ENCODE measurements at places on chromosomes 3 and 15.

GRCh38 chr3:141091426-141091825 lies 40.3 kb downstream of the SPSB4 start:
- DNase-seq, result no peak

DNA sequence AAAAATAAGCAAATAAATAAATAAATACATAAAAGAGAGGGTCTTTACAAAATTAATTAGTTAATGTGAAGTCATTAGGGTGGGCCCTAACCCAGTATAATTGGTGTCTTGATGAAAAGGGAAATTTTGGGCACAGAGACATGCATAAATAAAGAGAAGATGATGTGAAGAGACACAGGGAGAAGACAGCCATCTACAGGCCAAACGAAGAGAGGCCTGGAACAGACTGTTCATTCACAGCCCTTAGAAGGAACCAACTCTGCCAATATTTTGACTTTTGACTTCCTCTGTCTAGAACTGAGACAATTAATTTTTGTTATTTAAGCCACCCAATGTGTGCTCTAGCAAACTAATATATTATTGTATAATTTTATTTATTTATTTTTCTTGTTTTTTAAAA lies 29.6 kb upstream of the SELENOK start:
- DNase-seq, result no peak

GRCh38 chr3:194688200-194688740 lies 2.6 kb downstream of the FAM43A start:
- DNase-seq, result no peak

GRCh38 chr3:22627993-22628499 lies 575.1 kb upstream of the UBE2E2 start:
- no peak for DNase-seq

DNA sequence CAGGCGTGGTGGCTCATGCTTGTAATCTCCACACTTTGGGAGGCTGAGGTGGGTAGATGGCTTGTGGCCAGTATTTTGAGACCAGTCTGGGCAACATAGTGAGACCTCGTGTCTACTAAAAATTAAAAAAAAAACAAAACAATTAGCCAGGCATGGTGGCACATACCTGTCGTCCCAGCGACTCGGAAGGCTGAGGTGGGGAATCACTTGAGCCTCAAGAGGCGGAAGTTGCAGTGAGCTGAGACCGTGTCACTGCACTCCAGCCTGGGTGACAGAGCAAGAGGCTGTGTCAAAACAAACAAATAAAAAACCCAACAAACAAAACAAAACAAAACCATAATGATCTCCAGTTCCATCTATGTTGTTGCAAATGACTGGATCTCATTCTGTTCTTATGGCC lies 341.3 kb upstream of the CFAP20DC start:
- DNase-seq, result no peak

GRCh38 chr3:52895418-52895817 lies 1.9 kb downstream of the STIMATE start:
- peak; percentile 56 for DNase-seq

GRCh38 chr3:134054231-134054630 lies 24.5 kb upstream of the SLCO2A1 start:
- no peak for DNase-seq

DNA sequence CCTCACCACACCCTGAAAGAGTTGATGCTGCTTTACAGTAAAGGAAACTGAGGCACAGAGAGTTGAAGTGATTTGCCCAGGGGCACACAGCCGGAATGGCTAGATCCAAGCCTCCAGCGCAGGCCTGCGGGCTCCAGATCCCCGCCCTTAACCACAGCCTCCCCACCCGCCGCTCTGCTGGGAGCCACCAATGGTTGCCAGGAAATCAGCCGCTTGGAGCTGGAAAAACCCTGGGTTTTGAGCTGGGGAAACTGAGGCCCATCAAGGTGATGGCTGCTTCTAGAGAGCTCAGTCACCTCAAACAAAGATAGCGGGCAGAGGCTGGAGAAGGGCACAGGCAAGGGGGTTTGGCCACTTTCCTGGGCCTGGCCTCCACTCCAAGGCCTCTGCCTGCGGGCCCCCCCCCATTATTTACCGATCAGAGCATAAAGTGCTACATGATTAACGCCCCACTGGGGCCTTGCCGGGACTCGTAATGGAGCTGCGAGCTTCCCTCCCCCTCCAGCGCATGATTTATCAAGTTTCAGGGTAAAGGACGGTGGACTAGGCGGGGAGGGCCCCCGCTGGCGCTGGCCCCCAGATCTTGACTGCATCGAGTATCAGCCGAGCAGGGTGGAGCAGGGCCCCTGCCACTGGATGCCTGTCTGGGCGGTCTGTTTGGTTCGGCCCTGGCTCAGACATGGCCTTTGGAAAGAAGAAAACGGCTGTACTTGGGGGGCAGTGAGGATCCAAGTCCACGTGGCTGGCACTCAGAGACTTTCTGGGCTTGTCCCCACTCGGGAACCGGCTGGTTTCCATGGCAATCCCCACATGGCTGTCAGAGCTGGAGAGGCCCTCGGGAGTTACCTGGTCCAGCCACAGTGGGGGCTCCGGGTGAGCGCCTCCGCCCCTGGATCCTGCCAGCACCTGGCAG lies 9.1 kb downstream of the PLXND1 start:
- DNase-seq, result no peak

DNA sequence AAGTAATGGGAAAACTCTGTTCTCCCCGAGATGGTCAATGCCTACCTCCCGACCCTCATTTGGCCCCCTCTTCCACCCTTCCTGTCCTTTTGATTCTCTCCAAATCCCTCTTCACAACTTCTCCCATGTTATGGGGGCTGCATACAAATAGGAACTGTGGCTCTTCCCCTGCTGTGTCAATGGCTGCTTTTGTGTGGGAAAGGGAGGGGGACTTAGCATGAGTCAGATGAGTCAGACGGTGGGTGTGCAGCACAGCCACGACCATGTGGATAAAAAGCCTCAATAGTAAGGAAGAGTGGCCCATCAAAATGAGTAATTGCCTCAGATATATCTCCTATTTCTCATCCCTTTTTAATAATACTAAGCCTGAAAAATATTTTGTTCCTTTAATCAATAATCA lies 31.9 kb downstream of the SPATA16 start:
- DNase-seq, result no peak

- no peak for DNase-seq
Measured at GRCh38 chr3:52798376-52798977, 3.9 kb downstream of the ITIH3 start.

DNA sequence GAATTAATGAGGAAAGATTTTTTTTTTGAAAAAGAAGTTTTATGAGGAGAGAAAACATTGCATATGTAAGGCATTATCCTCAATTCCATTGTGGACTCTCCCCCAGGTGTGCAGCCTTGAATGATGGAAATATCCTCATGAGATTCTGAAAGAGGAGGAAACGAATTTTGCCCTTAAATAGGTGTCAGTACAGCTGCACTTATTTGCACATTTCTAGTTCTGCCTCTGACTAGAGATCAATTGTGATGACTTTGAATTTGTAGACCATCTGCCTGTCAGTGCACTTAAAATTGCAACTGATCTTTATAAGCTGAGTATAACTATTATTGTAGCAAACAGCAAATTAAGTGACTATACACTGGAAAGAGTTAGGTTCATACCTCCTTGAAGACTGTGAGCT lies 141.8 kb downstream of the UBE2E2 start:
- DNase-seq, result no peak

DNA sequence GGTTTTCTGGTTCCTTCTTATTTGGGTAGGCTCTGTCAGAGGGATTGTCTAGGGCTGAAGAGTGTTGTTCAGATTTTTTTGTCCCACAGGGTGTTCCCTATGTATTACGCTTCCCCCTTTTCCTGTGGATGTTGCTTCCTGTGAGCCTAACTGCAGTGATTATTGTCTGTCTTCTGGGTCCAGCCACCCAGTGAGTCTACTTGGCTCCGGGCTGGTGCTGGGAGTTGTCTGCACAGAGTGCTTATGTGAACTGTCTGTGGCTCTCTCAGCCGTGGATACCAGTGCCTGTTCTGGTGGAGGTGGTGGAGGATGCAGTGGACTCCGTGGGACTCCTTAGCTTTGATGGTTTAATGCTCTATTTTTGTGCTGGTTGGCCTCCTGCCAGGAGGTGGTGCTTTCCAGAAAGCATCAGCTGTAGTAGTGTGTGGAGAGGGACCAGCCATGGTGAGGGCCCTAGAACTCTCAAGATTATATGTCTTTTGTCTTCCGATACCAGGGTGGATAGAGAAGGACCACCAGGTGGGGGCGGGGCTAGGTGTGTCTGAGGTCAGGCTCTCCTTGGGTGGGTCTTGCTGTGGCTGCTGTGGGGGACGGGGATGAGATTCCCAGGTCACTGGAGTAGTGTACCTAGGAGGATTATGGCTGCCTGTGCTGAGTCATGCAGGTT lies 53.8 kb downstream of the CCDC66 start:
- no peak for DNase-seq

- no peak for DNase-seq
Measured at GRCh38 chr3:11244121-11244677, 28.0 kb upstream of the ATG7 start.

- no peak for DNase-seq
Measured at GRCh38 chr3:7693976-7694375, 807.6 kb upstream of the LMCD1 start.

GRCh38 chr3:131403216-131403895 lies 21.8 kb downstream of the NUDT16 start:
- DNase-seq, result no peak

DNA sequence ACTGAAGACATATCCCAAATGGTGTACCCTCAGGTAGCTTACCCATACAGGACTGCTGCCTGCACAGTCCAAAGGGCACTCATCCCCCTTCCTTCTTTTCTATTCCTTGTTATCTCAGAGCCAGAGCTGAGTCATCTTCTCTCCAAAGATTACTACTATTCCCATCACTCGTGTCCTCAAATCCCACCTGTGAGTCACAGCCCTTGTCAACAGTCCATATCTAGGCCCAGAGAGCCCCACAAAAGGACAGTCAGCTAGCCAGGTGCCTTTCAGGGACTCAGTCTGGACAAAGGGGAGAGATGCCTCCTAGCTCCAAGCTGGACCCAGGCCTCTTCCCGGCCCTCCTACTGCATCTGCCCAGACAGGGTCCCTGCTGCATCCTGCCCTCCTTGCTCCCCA lies 11.0 kb downstream of the PARP16 start:
- DNase-seq, result no peak

DNA sequence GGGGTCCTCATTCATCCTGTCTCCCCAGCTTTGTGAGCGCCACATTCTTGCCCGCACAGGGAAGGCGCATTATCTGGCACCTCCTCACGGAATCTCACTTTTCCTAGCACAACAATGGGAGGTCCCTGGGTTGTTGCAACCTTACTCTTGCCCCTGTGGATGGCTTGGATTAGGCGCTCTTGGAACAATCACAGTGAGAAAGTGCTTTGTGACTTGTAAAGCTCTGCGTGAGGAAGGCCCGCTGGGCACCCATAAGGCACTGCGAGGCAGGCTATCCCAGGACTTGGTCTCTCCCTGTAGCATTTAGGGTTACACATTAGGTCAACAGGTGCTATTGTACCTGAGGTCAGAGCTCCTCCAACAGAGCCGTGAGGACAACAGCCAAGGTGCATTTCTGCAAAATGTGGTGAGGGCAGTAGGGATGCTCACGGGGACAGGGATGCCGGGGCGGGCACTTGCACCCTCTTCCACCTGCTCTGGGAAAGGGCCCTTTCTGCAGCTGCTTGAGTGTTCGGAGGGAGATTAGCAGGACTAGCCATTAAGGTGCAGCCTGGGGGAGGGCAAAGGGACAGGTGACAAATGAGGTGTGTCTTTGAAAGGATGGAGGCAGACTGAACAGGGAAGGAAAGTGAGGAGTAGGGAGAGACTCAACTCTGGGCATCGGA lies 13.9 kb upstream of the LRRC15 start:
- no peak for DNase-seq

DNA sequence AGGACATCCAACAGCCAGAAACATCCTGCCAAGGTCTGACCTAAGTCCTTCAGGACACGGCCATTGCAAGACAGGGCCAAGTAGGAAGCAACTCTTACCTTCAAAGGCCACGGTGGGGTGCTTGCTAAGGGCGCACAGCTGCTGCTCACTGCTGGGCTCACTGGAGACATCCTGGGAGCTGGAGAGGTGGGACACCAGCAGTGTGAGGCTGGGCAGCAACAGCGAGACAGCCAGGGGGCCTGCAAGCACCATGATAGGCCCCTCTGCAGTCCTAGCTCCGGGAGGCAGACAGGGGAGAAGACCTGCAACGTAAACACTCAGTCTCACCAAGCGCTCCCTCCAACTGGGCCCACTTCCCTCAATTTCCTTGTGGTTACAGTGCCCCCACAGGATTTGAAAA lies 79.2 kb downstream of the SEMA5B start:
- no peak for DNase-seq

- DNase-seq, result peak; percentile 13
Measured at GRCh38 chr3:56131974-56132590, 336.2 kb downstream of the ERC2 start.

- no peak for DNase-seq
Measured at GRCh38 chr15:54816401-54816800, 380.3 kb downstream of the RSL24D1 start.

DNA sequence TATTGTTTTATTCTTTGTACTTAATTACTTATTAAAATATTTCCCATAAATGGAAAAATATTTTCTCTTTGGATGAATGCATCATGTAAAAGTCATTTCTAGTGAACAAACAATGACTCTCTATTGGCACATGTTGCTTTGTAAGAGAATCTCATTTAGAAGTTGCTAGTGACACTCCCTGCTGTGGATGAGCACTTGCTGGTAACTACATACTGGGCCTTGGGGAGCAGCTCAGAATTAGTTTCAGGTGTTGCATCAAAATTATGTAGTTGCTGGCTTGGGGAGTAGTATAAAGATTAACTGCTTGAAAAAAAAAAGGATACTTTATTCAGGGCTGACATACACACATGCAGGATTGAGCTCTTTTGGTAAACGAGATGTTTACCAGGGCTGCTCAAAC lies 80.3 kb upstream of the KCNAB1 start:
- DNase-seq, result no peak

DNA sequence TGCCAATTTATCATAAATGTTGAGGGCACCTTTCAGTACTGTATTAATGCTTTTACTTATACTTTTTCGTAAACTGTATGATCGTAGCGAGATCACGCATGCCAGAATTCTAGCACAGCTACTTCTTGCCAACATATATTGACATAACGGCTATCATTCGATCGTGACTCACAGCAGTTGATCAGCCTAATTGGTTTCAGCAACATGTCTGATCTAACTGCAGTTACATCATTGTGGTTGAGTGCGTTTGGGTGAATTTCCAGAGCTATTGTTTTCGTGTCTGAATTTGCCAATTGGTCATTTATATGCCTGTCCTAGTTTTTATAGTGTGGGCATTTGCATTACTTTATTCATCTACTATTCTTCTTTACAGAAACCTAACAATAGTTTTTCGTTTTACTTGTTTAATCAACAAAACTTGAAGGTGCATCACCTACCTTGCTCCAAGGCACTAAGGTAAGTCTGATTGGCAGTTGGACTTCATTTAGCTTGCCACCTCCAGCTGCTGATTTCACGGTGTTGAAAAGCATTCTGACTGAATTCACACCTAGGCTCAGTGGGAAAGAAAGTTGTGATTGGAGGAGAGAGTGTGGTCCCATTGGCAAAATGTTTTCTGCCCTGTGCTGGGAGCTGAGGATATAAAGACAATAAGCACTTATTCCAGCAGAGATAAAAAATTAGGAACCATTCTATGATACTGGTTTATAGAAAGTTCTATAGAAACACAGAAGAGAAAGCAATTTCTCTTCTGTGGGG lies 120.9 kb upstream of the RGMA start:
- DNase-seq, result no peak
